ENCODE measurements at places on chromosomes 7 and 10.

DNA sequence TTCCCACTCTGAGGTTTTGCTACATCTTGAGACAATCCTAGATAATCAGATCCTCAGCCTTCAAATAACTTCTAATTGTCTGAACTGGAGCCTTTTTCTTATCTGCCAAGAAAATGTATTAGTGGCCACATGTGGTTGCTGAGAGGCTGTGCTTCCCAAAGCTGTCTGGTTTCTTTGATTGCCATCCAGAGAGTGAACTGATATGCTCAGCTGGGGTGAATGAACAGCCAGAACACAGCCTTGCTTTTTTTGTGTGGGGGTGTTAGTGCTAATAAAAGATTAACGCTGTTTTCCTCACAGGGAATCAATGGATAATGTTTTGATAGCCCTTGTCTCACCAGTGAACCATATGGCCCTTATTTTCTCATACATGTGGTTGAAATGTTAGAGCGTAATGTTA lies 66.9 kb downstream of the BBS9 start:
- DNase-seq: no peak

- no peak for DNase-seq
Measured at GRCh38 chr10:71338728-71339495, 19.9 kb downstream of the SLC29A3 start.

GRCh38 chr7:141820067-141820466 lies 21.2 kb downstream of the PRSS37 start:
- no peak for DNase-seq

GRCh38 chr10:79399223-79399831 lies 46.1 kb downstream of the ZCCHC24 start:
- DNase-seq: no peak

- no peak for DNase-seq
Measured at GRCh38 chr7:106848851-106849442, 16.1 kb upstream of the PIK3CG start.

DNA sequence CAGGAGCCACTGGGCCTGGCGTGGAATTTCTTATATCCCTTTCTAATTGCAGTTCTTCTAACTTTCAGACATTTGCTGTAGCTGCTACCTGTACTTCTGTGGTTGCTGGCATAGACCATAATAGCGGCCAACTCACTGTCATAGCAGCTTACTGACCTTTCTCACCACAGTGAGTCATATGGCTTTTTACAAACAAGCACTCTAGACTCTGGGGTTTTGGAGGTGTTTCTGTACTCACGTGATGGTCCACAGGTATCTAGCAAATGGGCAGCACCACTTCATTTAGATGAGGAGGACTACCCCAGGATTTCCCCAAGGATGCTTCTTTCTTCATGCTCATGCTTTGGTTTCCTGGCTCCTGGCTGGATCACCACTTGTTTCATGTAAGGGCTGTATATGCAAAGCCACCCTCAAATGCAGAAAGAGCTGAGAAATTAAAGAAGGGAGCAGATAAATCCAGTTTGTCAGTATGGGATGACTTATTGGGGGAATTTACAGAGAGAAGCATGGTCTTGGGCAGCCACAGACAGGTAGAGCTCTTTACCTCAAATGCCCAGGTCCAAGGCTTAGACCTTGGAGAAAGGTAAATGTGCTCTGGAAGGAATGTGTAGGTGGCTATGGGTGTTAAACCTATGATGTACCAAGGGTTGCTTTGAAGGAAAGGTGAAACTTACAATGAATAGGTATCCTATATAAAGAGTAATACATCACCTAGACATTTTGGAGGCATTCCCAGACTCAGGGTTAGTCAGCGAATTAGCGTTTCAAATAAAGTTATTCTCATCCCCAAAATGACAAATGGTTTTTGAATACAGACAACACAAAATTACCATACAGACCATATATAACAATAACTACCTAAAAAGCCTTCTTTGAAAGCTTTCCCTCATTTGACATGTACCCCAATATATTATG lies 15.9 kb upstream of the SLC25A16 start:
- no peak for DNase-seq

Data from NCI-H187 (cell line).